Mammary epithelial cell (primary cell): ENCODE measurements at places on chromosomes 4 and X.

DNA sequence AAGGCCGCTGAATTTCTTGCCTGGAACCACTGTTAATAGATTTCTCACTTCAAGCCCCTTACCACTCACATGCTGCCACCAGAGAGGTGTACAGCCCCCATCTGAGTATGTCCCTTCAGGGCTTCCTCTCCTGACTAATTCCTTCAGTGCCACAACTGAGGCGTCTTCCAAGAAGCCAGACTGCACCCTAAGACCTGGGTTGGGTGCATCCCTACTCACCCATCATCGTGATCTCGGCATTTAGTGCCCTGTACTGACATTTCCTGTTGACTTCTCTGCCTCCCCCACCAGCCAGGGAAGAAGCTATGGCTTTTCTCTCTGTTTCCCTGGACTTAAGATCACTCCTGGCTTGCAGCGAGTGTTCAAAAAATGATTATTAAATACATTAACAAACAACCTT lies 40.4 kb upstream of the MAP3K15 start:
- no peak for DNase-seq

- no peak for DNase-seq
Observed at GRCh38 chrX:56600141-56600540, 36.7 kb downstream of the UBQLN2 start.

DNA sequence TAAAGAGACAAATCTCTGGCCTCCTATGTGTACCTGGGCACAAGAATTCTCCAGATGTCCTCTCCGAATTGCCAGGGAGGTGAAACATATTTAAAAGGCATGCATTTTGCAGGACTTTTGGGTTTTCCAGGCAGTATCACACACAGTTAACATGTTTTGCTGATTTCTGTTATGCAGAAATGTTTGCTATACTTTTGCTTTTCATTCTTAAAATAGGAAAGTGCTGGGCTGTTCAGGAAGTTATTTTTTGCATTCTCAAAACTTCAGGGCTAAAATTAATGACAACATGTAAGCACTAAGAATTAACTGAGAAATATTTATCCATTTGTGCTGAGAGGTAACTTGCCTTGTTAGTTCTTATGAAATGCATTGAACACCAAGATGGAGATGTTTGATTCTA lies 390.7 kb upstream of the CTSO start:
- DNase-seq, result no peak

DNA sequence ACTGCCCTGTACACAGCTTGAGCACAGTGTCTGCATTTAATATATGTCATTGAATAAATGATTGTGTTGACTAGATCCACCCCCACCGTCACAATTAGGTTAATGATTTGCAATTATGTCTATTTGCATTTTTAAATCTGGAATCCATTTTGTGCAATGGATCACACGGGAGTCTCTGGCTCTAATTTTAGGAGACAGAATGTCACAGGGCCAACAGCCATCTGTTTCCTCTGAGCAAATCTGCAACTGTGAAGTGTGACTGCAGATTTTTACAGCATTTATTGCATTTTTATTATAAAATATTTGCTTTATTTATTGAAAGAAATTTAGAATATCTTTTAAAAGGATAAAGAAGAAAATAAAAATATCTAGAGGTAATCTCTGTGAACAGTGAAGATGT lies 316.8 kb downstream of the HS3ST1 start:
- DNase-seq, result no peak

GRCh38 chr4:1716065-1716945 lies 4.2 kb upstream of the SLBP start:
- no peak for DNase-seq

DNA sequence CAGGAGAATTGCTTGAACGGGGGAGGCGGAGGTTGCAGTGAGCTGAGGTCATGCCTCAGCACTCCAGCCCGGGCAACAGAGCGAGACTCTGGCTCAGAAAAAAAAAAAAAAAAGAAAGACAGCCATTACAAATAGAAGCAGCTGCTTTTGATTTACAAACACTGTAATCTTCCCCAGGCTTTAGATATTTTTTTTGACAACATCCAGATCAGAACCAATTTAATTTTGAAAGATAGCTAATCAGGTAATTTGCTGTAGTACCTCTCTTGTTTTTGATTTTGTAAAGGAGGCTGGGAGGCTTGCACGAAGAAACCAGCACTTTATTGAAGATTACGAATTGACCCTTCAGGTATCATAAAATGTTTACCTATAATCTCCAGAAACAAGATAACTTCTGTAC lies 107.0 kb downstream of the LDB2 start:
- no peak for DNase-seq
